ENCODE measurements at places on chromosomes 16 and 17.

DNA sequence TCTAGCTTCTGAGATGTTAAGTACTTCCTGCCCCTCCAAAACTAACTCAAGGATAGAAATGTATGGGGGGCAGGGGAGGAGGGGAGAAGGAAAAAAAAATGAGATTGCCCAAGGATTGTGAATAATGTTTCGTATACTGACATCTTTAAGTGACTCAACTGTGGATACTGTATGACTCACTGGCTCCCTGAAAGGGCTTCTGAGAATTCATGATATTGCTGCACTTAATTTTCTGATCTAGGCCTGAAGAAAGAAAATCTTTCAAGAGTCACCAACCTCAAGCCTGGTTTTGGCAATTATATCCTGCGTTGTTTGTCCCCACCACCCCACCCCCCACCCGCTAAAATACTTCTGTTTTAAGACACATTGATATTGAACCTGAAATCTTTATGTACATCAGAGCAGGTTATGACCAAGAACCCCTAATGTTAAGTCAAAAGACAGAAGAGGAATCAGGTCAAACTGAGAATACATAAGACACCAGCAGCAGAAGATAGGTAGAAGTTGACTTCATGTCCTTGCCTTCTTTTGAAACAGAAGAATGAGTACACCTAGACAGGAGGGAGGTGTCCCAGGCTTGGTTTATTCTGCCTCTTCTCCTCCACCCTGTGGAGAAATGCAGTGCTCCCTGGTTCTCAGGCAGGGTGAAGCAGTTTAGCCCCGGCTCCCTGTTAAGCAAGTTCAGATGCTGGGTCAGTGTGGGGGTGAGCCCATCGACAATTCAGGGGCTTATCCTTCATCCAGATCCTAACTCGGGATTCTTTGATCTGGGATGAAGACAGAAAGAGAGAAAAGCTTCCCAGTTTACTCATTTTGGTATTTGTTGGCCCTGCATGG, 3.3 kb upstream of the FBXL20 start:
- no peak for DNase-seq

- peak; percentile 18 for DNase-seq
Measured at GRCh38 chr16:37511-37910, 15.9 kb downstream of the POLR3K start.

DNA sequence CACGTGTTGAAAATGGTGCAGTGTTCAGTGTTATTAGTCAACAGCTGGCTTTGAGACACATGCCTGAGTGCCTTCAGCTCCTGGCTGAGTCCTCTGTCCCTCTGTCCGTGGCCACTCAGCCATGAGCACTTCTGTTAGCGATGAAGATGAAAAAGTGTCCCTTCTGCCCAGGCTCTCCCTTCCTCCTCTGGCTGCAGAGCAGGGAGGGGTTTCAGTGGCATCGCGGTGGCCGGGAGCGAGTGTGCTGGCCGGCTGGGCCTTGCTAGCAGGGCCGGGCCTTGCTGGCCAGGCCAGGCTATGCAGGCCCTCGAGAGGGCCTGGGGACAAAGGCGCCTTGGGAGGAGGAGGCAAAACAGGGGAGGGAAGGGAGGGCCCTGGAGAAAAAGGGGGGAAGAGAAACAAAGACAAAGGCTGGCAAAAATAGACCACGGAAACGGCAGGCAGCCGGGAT, 47.7 kb downstream of the CMIP start:
- DNase-seq: no peak

- DNase-seq: no peak
Measured at GRCh38 chr16:56689171-56689570, 6.9 kb downstream of the MT1X start.

DNA sequence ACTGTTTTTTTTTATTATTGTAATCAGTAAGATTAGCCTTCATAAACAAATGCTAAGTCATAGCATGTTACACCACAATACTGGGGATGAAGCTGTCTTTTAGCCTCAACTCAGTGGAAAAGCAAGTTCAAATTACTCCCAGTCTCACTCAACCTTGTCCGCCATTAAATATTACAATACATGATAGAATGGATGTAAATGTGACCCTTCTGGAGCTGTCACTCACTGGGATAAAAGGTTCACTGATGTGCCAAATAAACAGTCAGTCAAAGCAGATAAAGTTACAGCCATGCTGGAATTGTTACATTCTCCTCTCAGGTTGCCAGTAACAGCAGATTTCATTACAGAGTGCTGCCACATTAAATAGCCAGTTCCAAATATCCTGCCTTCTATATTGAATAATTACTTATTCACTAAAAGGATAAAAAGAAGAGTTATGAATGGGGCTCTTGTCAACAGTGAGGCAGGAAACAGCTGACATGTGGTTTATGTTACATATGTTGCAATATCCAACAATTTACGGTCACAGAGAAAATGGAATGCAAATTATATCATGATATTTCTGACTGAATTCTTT, 53.4 kb downstream of the BRIP1 start:
- DNase-seq: peak; percentile 78

- peak; percentile 86 for DNase-seq
Measured at GRCh38 chr16:75011634-75012307, 12.9 kb downstream of the ZNRF1 start.

DNA sequence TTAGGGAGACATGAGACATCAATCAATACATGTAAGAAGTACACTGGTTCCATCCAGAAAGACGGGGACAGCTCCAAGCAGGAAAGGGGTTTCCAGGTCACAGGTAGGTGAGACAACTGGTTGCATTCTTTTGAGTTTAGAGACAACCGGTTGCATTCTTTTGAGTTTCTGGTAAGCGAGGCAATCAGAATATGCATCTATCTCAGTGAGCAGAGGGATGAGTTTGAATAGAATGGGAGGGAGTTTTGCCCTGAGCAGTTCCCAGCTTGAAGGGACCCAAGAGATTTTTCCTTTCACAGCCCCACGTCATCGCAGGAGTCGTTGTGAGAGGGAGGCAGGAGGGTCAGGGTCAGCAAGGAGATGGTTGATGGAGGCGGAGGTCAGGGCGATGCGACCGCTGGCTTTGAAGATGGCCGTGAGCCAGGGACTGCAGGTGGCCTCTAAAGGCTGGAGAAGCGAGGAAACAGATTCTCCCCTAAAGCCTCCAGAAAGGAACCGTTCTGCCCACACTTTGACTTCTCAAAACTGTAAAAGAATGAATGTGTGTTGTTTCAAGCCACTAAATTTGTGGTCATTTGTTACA, 36.5 kb downstream of the IRF8 start:
- DNase-seq: no peak

- DNase-seq: no peak
Measured at GRCh38 chr16:86573646-86574508, 4.5 kb upstream of the FOXL1 start.

GRCh38 chr16:19513377-19514053, 8.4 kb downstream of the GDE1 start:
- DNase-seq: no peak

DNA sequence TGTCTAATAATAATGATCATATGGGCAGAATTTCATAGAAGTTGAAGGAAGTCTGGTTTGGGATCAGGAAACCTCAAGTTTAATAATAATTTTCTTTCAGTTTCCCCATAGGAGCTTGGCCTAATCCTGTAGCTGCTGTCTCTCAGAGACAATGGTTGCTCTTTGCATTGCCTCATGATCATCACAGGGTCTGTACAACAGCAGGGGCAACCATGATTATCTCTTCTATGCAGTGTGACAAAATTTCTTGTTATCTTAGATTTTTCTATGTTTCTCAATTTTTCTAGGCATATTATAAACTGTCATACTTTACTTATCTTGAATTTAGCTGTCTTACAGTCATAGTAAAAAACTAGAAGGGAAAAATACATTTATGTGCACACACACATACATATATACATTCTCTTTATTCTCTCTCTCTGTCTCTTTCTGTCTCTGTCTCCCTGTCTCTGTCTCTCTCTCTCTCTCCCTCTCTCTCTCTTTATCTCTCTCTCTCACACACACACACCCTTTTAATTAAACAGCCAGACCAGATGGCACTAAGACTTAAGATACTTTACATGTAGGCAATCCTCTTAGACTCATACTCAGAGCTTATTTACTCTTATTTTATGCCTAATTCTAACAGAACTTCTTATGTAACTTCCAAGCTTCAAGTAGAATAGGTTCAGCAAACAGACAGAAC, 30.5 kb downstream of the SMIM36 start:
- DNase-seq: no peak

DNA sequence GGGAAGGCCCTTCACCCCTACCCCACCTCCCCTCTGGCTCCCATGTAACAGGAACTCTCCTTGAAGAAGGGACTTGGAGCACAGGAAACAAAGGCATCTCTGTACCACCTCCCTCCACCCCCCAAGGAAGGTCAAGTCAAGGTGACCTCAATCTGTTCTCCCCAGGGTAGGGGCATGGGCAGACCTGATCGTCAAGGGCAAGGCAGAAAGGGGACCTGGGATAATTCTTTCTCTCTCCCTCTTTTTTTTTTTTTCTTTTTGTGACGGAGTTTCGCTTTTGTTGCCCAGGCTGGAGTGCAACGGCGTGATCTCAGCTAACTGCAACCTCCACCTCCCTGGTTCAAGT, 4.3 kb upstream of the STAT5A start:
- no peak for DNase-seq

DNA sequence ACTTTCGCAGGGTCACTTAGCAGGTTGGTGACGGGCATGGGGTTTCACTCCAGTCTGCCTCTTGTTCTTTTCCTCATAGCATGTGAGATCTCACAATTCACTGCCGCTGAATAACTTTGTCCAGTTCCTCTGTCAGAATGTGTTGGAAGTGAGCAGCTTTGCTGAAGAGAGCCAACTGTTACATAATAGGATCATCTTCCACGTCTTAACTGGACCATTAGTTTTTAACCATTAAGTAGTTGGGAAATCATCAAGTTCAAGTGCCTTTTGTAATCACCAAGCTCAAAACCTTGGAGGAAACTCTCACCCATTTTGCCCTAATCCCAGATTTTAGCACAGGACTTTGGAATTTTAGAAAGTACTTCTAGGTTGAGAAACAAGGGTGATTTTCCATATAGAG, 290.6 kb downstream of the WWOX start:
- no peak for DNase-seq

- DNase-seq: no peak
Measured at GRCh38 chr16:64428463-64429113, 693.3 kb downstream of the CDH11 start.

- no peak for DNase-seq
Measured at GRCh38 chr16:86245351-86245750, 265.0 kb upstream of the FOXF1 start.

- DNase-seq: peak; percentile 24
Measured at GRCh38 chr16:69589434-69590269, 23.9 kb downstream of the NFAT5 start.

Measured in cardiac muscle cell (in vitro differentiated cells and primary cell).